Renal cortex interstitium (tissue), 15 donors: ENCODE measurements at places on chromosomes 2 and 18. TPM values are rescaled to one million over a fixed set of nuclear protein-coding genes. Genes with fewer than 3 reads are reported as not detected.

- no peak for DNase-seq
These were observed 43.0 kb upstream of the PID1 start for GRCh38 chr2:229314117-229314516.

DNA sequence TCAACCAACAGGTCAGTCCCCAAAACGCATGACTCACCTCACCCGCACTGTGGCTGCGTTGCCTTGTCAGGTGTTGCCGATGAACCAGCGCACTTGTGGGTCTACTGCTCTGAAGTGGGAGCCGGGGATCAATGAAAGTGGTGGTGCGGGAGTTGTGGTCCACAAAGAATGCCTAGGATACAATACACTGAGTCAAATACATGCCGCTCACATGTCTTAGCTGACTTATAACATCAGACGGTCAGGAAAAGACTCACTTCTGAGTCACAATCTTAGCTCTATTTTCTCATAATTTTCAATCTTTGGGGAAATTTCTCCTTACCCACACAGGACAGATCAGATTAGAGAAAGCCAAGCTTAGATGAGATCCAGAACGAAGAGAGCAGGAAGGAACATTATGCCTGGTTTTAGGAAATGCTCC, 107.1 kb upstream of the STK17B start:
- no peak for DNase-seq

DNA sequence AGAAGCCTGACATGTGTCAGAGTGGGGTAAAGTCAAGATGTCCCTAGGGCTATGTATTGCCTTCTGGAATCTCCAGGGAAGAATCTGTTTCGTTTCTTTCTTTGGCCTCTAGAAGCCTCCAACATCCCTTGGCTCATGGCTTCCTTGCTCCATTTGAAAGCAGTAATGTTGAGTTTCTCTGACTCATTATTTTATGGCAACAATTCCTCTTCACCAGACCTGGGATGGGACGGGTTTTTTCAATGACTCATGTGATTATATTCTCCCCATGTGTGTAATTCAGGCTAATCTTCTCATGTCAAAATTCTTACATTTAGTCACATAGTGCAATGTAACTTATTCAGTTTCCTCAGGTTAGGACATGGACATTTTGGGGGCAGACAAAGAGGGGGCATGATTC, 1038.6 kb downstream of the CBLN2 start:
- no peak for DNase-seq

Gene GBX2
- polyA plus RNA-seq: 0.70 TPM

DNA sequence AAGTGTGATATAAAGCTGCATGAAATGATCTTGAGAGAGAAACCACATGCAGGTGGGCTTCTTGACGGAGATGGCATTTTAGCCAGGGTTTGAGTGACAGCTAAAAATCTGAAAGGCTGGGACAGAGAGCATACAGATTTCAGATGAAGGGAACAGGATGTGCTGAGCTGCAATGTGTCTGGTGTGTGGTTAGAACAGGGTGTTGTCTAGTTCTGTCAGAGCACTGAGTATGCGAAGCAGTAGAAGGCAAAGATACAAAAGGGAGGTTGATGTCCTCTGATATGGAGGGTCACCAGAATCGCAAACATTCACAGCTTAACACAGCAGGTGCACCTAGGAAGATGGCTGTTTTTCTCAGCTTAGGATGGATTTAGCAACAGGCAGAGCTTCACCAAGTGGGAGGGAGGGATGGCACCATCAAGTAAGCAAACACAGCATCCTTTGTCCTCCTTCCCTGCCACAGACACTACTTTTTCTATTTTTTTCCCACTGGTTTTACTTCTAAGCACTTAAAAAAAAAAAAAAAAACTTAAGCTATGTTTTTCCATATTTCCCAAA, 182.5 kb downstream of the TMX3 start:
- no peak for DNase-seq

- DNase-seq: no peak
These were observed 192.7 kb upstream of the ITGA4 start for GRCh38 chr2:181264441-181264840.

- DNase-seq: no peak
These were observed 254.6 kb upstream of the PIK3C3 start for GRCh38 chr18:41700416-41700815.

Gene SLC9A4
- polyA plus RNA-seq: 8.2 TPM

Gene PKDCC
- polyA plus RNA-seq: 363 TPM

GRCh38 chr2:188610050-188610444, 318.4 kb downstream of the GULP1 start:
- DNase-seq: no peak

Gene RAB6D
- polyA plus RNA-seq: 1.6 TPM

GRCh38 chr2:20327370-20327769, 23.3 kb downstream of the PUM2 start:
- no peak for DNase-seq

DNA sequence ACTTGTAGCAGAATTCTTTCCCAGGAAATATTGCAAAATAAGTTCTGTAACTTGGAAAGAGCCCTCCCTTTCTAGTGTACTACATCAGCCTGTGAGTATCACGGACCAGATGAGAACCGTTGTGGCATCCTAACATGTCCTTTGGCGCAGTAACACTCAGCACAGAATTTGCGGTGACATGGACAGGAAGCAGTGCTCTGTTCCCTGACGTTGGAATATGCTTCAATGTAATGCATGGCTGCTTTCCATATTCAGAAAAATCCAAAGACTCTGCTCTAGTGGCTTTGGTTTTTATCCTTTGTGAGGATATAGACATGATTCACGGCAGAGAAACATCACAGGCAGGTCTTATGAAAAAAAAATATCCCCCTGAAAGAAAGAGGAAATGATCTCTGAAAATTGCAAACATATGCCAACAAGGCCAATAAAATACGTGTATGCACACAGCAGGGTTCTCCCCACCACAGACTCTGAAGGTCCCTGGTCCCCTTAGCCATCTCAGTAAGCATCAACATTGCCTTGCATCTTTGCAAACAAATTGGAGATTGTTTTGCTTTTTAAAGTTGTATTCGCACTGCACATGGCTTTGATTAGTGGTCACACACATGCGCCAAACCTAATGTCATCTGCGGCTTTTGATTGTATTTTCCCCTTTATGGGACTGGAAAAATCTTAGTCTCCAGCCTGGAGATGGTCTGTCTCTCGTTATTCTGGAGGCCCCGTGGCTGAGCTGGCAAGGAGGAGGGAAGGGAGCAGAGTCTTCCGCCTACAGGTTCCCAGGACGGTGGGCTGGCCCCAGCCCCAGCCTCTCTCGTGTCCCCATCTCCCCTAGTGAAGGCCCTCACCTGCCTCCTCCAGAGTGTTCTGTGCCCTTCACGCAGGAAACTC, 122.9 kb downstream of the COPS8 start:
- no peak for DNase-seq

Gene SERPINB13
- not detected for polyA plus RNA-seq

Gene ASB18
- polyA plus RNA-seq: 0.04 TPM

DNA sequence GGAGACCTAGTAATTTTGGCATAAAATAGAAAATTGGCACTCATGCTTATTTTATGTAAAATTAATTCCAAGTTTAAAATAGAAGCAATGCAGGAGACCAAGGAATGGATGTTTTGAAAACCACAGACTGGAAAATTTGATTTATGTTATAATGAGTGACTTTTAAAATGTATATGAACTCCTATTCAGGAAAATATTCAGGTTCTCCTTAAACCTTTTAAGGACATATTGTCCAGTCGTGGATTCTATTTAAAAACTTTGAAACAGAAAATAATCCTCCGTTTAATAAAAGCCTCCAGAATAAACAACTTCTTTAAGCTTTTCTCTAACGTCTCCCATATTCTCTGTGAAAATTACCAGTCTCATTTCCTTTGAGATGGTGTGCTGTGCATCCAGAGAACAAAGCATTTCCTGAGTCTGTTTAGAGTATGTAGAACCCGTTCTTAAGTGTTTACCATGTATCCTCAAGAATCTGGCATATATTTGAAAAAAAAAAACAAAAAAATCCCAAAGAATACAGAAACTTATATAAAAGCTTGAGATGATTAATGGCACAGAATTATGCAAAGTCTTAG, 8.6 kb upstream of the YES1 start:
- no peak for DNase-seq

Gene MITD1
- polyA plus RNA-seq: 56.2 TPM

DNA sequence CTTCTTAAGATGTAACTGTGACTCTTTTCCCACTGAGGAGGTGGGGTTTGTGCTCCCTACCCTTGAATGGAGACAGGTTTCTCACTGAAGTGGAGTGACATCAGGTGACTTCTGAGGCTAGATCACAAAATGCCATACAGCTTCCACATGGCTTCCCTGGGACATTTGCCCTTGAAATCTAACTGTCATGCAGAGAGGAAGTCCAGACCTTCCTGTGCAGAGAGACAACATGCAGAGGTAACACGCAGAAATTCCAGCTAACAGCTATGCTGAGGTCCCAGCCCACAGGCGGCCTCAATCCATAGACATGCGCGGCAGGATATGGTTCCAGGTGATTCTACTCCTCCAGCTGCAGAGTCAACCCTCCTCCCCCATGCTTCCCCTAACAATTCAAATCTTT, 119.0 kb downstream of the TRIB2 start:
- no peak for DNase-seq

DNA sequence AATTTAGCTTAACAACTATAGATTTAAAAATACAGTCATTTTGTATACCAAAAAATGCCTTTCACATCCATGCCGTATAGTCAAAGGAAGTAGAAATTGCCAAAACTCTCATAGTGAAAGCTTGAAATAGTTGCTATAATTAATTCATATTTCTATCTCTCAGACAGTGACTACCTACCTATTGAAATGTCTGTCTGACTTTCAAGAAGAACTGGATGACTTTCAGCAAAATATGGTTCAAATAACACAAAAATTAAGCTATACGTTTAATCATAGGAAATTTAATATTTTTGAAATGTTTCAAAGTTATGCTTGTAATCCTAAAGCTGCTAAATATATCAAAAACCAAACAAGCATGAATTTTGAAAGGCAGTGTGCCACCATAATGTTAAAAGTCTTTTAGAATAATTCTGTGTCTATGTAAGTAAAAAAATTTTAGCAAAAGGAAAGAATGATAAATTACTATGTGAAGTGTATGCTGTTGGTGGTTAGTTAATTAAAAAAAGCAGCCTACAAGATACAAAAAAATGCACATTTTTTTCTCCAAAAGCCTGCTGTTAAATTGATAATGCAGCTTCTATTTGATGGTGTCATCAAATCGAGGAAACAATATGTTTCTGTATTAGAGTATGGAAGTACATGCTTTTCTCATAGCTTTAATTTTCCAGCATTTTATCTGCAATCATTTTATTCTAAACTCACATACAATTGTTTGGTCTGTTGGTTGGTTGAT, 57.7 kb upstream of the ST6GAL2 start:
- no peak for DNase-seq

Gene ALPP
- polyA plus RNA-seq: not detected

GRCh38 chr2:121128741-121129659, 156.0 kb downstream of the TFCP2L1 start:
- peak; percentile 27 for DNase-seq

Gene UGT1A3
- not detected for polyA plus RNA-seq

GRCh38 chr2:160309585-160309984, 109.5 kb upstream of the ITGB6 start:
- DNase-seq: no peak

- DNase-seq: no peak
These were observed 127.3 kb downstream of the BCL2 start for GRCh38 chr18:63192126-63192884.

Gene NAT8
- 32.0 TPM for polyA plus RNA-seq

Gene HOXD12
- 0.76 TPM for polyA plus RNA-seq

- no peak for DNase-seq
These were observed 144.0 kb downstream of the EML6 start for GRCh38 chr2:54867457-54867856.

DNA sequence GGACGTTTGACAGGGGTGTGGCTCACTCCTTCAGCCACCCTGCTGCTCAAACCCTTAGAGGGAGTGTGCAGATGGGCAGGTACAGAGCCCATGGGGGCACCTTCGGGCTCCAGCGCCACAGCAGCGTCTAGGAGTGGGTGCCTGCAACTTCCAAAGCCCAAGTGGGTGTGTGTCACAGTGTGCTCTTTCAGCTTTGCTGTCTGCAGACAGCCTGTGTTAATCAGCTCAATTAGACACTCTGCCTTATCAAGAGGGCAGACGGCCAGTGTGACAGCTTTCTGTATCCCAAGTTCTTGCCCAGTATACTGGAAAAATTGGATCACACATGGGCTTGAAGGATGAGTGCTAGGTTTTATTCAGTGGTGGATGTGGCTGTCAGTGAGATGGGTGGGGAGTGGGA, 96.7 kb downstream of the AP1S3 start:
- no peak for DNase-seq

Gene CCBE1
- polyA plus RNA-seq: 32.8 TPM

DNA sequence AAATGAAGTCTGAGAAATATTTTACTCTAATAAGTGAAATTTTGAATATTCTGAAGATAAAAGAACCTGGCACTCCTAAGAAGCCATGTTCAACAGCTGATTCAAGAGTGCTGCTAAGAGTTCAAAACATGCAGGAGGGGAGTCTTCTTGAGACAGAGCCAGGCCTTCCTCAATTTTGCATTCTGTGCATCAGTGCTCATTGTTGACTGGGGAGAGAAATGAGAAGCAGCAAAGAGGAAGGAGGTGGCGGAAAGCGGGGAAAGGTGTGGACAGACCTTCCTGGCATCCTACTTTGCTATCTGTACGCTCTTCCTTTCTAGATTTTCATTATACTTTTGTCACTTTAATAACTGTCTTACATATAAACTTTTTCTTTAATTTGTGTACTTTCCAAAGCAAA, 29.7 kb upstream of the TXNDC2 start:
- DNase-seq: no peak

DNA sequence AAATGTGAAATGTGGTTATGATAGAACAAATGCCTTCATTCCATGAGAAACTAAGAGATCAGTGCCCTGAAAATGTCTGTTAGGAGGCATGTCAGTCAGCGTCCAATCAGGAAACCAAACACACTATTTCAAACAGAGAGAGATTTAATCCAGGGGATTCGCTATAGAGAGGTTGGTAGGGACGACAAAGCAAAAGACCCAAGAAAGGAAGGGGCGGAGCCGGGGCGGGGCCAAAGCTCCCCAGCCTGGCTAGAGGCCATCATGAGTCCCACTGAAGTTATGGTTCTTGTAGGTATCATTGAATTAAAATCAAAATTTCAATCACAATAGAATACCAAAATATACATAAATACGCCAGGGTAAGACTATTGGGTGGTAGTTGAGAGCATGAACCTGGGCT, 32.9 kb upstream of the RNF149 start:
- DNase-seq: no peak

- DNase-seq: no peak
These were observed 31.3 kb downstream of the HDHD2 start for GRCh38 chr18:47118981-47119380.

Gene AQP12B
- 0.48 TPM for polyA plus RNA-seq

- DNase-seq: no peak
These were observed 2.8 kb upstream of the SGO2 start for GRCh38 chr2:200523158-200523557.

- no peak for DNase-seq
These were observed 254.0 kb upstream of the DSEL start for GRCh38 chr18:67770520-67770919.

DNA sequence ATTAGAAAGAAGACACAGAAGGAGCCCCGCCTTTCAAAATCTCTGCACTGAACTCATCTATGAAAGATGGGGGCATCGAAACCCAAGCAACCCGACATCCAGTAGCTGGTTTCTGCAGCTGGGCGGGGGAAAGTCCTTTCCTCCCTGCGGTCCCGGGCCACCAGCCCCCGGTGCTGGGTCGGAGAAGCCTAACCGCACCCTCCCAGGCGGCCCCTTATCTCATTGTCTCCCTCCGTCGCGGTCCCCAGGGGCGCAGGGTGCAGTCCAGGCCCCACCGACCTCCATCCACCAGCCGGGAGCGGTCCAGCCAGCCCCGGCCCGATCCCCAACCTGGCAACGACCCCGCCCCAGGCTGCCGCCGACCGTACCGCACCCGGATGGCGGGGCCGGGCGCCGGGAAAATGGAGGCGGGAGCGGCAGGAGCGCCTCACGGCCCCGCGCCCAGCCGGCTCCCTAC, 452 bp downstream of the RAPH1 start:
- peak; percentile 45 for DNase-seq
